ENCODE measurements at places on chromosomes 1 and 21. TPM values are rescaled to one million over a fixed set of nuclear protein-coding genes. Genes with fewer than 3 reads are reported as not detected.

- no peak for DNase-seq
Measured at GRCh38 chr1:160251011-160251410, 11.3 kb downstream of the DCAF8 start.

- no peak for DNase-seq
Measured at GRCh38 chr1:5009376-5010065, 355.1 kb downstream of the AJAP1 start.

The GIPC2 gene
- total RNA-seq = 1.6 TPM

DNA sequence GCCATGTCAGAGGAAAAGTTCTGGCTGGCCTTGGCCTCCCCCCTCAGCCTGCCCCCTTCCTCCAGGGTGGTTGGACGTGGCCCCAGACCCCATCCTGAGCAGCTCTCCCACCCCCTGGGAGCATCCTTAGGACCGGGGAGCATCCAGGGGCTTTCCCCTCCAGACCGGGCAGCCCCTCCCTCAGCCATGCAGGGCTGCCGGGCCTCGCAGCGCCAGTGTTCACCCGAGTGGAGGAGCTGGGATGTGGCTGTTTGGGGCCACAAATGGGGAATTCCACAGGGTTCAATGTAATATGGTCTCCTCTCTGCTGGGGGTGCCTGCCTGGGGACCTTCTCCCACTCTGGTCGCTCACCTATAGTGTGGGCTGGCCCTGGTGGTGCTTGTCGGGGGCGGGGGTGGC, 4.2 kb upstream of the PFKL start:
- no peak for DNase-seq

The OR6P1 gene
- total RNA-seq = not detected
